Astrocyte of the cerebellum (primary cell): ENCODE measurements at places on chromosomes 16 and 17.

DNA sequence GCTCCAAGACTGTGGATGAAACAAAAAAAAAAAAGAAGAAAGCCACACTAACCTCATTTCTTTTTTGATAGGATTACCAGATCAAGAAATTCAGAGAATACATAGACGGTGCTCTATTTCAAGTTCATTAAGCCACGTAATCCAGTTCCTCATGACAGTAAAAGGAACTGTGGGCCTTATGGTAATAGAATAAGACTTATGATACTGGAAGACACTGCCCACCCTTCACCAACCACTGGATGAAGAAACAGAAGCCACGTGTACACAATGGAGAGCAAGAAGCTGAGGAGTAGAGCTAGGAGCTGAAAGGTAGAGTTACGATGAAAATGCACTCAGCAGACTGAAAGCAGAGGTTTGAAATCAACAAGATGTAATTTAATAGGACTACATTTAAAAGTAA, 11.2 kb downstream of the NCBP3 start:
- no peak for DNase-seq

DNA sequence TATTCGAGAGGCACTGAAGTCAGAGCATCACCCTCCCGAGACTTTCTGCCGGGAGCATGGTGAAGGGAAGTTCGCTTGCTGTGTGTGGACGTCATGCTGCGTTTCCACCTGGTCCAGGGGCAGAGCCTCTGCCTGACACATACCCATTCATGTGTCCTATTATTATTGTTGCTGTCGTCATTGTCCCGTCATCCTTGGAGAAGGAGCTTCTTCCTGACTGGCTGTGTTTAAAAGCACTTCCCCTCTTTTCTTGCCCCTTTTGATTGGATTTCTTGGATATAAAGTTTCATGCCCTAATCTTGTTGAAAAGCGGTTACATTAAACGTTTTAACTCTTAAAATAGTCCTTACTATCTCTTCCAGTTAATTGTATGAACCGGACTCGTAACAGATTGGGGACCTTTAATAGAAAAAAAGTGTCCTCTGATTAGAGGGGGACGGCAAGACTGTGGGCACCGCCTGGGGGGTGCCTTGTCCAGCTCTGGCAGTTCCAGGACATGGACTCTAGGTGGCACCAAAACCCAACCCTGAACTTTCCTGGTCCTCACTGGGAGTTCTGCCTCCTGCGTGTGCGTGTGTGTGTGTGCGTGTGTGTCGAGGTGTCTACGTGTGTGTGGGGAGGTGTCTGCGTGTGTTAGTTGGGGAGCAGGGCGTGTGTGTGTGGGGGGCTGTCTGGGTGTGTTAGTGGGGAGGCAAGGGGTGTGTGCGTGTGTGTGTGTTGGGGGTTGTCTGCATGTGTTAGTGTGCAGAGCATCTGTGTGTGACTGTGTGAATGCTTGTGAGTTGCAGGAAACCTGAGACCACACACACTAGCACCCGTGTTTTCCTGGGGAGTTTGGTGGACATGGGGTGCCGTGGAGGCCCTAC, 133.3 kb upstream of the CIBAR2 start:
- DNase-seq: no peak

DNA sequence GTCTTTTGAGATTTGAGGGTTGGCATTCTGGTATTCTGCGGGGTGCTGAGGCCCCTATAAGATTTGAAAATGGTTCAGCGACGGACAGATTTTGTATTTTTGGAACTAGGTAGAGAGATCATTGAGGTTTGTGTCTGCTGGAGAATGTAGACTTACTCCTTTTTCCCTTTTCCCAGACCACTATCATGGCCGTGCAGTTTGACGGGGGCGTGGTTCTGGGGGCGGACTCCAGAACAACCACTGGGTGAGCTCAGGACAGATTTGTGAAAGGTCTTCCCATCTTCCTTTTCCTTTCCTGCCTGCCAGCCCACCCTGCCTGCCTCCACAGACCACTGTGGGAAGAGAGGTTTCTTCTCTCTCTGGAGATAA, 572 bp downstream of the PSMB6 start:
- no peak for DNase-seq

DNA sequence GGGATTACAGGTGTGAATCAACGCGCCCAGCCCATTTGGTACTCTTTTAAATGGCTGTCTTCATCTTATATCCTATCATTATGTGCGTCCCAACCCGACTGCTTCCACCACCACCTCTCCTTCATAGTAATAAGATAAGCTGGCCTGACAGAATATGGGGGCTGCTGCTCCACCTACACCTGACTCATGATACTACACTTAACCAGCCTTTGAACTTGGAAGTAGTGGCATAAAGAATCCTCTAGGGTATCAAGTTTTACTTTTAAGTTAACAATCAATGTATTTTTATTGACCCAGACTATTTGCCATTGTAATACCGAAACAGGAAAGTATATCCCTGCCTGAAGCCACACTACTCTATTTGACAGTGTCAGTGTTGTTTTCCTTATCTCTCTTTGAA, 18.8 kb downstream of the PDZD9 start:
- no peak for DNase-seq

DNA sequence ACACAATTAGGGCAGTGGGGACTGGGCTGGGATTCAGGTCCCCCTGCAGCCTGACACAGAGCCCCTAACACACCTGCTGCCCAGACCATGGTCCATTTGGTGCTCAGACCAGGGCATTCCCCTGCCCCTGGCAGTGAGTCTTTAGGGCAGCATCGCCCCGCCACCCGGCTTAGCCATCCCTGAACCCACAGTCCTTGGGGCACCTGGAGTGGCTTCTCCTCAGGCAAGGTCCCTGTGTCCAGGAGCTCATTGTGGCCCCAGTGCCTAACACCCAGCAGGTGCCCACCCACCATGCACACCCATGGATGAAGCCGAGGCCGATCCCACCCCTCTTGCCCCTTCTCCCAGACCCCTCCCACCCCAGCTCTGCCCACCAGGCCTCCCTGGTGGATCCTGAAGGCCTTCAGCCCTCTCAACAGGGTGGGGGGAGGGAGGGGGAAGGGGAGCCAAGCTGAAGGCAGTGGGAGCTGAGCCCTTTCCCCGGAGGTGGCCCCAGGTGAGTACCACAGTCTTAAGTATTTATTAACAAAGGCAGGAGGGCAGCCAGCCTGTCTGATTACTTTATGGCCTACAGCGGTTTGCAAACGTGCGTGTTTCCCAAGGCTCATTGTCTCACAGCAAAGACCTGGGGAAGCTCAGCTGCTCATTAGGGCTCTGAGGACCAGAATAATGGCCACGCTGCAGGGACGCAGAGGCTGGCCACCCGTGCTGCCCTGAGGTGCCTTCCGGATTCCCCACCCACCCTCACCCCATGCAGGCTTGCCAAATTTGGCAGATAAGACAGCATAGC, 38.5 kb downstream of the RBFOX3 start:
- DNase-seq: no peak

DNA sequence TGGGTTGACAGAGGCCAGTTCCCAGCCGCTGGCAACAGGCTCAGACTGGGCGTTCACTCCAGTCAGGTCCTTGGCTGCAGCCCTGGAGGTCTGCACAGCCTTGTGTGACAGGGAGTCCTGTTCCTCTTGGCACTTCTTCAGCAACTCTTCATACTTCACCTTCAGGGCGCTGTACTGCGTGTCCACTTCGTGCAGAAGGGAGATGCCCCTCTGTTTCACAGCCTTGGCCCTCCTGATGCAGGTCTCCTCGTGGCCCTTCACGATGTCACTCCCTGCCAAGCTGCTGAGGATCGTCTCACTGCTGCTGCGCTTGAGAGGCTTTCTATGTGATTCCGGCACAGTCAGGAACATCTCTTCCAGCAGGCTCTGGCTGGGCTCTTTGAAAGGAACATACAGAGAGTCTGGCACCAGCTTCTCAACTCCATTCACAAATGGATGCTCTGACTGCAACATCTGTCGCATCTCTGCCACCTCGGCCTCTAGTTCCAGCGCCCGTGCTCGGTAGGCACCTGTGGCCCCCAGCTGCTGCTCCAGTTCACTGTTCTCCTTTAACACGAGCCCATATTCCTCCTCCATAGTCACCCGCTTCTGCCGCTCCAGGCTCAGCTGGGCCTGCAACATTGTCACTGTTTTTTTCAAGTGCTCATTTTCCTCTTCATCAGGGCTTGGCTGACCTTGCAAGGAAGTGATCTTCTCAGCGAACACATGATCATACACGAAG, 27.2 kb downstream of the CDR2 start:
- no peak for DNase-seq

GRCh38 chr16:53864819-53865493, 161.0 kb downstream of the FTO start:
- DNase-seq: no peak

DNA sequence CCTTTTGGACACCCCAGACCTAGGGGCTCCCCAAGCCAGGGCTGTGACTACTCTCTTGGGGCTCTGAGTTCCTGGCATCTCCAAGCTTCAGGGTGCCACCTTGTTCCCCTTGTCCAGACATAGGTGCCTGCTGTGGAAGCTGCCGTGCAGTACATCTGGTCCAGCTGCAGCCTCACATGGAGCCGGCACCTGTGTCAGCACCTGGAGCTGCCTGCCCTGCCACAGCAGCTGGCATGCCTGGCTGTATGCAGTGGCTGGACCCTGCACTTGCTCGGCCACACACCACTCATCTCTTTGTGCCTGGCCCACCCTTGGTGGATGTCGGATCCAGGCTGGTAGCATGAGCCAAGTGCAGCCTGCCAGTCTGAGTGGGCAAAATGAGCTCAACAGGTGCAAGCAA, 775.8 kb downstream of the CDH11 start:
- DNase-seq: no peak

GRCh38 chr16:57260294-57260929, 15.4 kb downstream of the ARL2BP start:
- DNase-seq: peak; percentile 60

- DNase-seq: no peak
These were observed at the start of gene SLFN12L for GRCh38 chr17:35537601-35538141. SLFN12L (minus strand) TSS chr17:35537678; CDS start chr17:35522364, 15,314 bp downstream.

DNA sequence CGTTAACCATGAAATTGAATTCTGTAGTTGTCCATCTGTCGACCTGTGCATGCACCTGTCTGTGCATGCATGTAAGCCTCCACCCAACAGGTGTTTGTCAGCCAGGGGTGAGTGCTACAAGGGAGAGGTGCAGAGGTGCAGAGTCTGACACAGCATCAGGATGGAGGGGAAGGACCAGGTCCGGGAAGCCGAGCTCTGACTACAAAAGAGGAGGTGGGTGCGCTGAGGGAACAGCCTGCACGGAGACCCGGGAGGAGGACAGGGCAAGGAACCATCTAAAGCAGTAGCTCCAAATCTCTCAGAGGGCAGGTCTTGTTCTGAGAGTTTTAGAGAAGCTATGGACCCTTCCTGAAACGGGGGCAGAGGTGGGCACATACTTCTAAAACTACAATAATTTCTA, 54.1 kb downstream of the B9D1 start:
- no peak for DNase-seq

GRCh38 chr17:82380860-82381702, 9.5 kb downstream of the UTS2R start:
- DNase-seq: no peak

DNA sequence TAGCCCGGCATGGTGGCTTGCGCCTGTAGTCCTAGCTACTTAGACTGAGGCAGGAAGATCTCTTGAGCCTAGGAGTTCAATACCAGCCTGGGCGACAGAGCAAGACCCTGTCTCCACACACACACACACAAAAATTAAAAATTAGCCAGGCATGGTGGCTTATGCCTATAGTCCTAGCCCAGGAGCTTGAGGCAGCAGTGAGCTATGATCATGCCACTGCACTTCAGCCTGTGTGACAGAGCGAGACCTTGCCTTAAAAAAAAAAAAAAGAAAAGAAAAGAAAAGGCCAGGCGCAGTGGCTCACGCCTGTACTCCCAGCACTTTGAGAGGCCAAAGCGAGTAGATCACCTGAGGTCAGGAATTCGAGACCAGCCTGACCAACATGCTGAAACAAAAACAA, 23.9 kb downstream of the C17orf75 start:
- no peak for DNase-seq

GRCh38 chr16:71734511-71734910, 10.0 kb upstream of the PHLPP2 start:
- DNase-seq: no peak

- DNase-seq: peak; percentile 84
These were observed 115.0 kb upstream of the CIBAR2 start for GRCh38 chr16:85227084-85227945.

GRCh38 chr17:15452746-15453145, 14.7 kb downstream of the CDRT4 start:
- DNase-seq: no peak

GRCh38 chr16:53960050-53960812, 256.3 kb downstream of the FTO start:
- no peak for DNase-seq

GRCh38 chr16:30141750-30142149, 18.7 kb upstream of the MAPK3 start:
- no peak for DNase-seq

DNA sequence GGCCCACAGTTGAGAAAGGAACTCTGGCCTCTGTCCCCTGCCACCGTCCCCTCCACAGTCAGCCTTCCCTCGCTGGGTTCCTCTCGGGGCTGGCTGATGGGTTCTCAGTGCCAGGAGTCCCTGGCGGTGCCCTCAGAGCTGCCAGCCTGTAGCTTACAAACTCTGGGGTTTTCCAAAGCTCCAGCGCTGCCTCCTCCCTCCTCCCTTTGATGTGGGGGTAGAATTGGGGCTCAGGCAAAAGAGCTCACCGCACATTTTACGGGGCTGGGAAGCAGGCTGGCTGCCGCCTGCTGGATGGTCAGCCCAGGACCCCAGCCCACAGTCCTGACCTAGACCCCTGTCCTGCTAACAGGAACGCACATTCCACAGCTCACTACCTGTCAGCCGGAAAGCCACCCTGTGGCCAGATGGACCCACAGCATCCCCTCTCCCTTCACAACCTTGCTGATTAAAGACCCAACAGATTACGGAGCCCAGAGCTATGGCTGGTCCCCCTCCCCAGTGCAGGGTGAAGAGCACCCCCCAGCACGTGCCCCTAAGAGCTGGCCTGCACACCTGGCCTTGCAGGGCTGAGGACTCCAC, 6.0 kb downstream of the VASN start:
- DNase-seq: no peak

DNA sequence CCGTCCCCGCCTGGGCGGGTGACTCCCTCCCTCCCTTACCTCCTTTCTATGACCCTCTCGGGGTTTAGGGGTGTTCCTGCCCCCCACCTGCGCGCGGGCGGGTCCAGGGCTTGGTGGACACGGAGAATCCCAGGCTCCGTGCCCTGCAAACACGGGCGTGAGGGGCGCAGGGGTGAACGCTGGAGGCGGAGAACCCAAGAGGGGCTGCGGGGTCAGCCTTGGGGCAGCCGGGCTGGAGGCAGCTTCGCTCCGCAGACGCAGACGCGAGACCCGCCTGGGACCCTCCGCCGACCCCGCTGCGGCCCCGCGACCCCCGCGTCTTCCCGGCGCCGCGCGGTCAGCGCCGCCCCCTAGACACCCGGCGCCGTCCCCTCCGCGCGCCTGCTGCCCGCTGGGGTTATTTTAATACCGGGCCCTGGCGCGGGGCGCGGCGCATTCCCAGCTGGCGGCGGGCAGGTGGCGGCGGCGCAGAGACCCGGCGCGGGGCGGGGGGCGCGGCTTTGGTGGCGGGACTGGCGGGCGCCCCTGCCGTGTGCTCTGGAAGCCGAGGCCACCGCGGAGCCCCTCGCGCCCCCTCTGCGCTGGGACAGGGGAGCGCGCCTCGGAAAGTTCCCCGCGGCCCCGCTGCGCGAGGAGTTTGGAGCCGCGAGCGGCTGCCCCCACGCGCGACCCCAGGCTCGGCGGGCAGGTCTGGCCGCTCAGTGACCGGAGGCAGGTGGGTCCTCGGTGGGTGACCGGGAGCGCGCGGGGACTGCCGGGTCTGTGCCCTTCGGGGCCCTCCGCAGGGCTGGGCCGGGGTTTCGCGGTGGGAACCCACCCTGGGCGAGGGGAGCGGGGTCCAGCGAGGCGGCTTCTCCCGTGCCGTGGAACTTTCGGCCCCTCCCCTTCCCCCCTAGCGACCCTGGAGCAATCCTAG, at the start of gene UTS2R:
Gene UTS2R (plus strand): TSS at position 433 of the 916 bp plus-strand sequence. CDS start 2,560 bp downstream, outside the sequence.
- DNase-seq: no peak

- DNase-seq: no peak
These were observed 195.0 kb upstream of the MAF start for GRCh38 chr16:79795556-79795955.
